ENCODE measurements at places on chromosomes 5 and 9.
A peak's percentile ranks its signal among the peaks of the same experiment; 100 is the strongest.

DNA sequence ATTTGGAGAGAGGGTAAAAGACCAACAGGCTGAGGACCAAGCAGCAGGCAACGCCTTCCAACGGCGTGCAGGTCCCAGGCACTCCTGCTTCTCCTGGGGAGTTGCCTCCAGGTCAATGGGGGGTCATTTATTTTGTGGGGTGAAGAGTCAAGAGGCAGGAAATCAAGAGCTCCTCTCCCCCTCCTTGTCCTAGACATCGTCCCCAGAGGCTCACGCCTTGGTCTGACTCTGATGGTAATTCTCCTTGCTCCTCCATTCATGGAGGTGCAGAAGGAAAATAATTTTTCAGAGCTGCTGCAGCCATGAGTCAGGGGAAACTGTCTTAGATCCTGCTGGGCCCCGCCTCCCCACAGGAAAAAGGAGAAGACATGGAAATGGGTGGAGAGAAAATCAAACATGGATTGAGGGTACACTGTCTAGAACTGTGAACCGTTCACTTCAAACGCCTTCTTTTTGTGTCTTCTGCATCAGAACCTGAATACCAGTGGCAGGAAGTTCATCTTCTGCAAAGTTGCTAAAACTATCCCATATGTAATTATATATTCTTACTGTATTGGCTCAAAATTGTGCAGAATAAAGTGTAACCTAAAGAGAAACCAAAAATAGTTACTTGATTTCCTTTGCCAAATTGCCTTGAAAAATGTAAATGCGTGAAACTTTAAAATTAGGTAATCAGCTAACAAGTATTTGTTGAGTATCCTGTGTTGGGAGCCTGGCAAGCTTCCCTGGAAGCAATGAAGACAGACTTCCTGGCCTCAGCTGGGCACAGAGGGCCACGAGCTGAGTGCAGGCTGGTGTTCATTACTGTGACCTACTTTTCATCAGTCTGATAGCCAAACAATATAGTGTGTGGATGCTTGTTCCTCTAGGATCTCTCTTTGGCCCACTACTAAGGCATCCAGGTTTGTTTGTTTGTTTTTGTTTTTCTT is 142.0 kb downstream of the CMYA5 start:
- DNase-seq: no peak

DNA sequence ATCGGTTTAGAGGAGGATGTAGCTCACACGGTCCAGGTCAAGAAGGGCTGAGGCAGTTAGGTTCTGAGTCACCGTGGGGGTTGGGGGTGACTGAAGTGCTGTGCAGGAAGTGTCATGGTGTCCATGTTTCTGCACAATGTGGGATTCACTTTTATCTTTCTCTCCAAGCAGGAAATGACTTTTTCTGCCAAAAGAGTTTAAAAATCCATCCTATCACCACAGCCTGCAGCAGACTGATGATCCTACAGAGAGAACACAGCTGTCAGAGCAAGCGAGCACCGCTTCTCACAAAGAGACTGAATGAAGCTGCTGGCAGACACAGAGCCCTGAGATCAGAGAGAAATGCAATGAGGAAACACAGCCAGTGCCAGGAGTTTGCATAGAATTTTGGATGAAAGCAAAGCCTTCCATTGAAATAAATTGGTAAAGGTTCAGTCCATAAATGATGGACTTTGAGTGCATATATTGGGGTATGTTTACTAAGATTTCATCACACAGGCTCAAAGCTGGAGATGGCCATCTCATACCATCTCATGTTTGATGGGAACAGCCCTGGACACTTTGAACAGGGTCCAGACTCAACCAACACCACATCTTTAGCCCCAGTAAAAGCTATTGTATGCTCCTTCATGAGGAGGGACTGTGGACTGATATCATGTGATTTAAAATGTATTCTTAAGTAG is 213.9 kb upstream of the FBXL7 start:
- DNase-seq: peak; percentile 55

DNA sequence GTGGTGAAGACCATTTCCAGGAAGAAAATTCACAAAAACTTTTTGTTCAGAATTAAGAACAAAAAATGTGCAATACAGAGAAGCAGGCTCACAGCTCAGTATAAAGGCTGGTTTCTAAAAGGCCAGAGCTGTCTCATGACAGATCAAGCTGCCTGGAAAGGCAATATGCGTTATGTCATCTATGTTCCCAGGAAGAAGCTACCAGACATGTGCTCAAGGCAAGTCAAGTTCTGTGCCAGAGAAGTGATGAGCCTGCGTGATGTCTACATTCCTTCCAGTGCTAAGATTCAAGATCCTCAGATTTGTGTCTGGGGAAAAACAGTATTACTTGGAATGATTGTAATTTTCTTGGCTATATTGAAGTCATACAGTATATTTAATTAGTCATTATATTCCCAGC is 104.3 kb downstream of the PDE4D start:
- peak; percentile 91 for DNase-seq

DNA sequence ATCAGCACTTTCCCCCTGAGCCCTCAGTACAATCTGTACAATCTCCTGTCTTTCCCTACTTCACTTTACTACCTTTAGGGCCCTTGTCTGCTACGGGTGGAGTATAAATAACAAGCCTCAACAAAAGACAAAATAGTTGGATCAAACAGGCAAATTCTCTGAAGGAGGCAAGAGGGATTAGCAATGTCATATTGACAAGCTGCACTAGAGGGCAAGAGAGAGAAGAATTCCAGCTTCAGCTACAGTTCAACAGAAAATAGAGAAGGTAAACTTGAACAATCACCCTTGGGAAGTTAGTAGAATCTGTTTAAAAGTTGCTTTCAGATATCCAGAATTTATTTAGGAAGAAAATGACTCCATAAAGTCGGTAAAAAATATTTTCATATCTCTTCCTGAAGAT is 68.4 kb upstream of the IZUMO3 start:
- no peak for DNase-seq

- no peak for DNase-seq
Observed at GRCh38 chr5:167819406-167819805, 472.0 kb upstream of the WWC1 start.

GRCh38 chr9:90642570-90643539 is at the start of gene DIRAS2:
TSS of gene DIRAS2 (minus strand) at chr9:90642824. CDS start at chr9:90613827, 28,997 bp downstream.
- peak; percentile 50 for DNase-seq

GRCh38 chr5:107501965-107502675 is 168.6 kb downstream of the EFNA5 start:
- DNase-seq: peak; percentile 76

- DNase-seq: peak; percentile 77
Observed at GRCh38 chr5:107671742-107672210, 1.0 kb upstream of the EFNA5 start.

DNA sequence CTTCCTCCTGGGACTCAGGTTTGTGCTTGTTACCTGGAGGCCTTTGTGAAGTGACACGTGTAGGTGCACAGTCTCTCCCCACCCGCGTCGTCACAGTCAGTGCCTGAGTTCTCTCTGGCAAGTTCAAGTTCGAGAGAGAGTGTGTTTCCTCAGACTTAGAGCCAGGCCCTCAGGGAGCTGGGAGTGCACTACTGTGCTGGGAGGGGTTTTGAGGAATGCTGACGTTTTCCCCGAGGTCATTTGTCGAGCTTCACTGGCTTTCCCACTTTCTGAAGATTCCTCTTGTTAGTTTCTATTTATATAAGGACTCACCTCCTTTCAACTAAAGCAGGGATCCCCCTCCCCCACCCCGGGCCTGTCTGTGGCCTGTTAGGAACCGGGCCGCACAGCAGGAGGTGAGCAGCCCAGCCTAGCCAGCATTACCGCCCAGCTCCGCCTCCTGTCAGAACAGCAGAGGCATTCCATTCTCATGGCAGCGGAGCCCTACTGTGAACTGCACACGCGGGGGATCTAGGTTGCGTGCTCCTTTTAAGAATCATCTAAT is 209.2 kb downstream of the DIRAS2 start:
- DNase-seq: peak; percentile 51

DNA sequence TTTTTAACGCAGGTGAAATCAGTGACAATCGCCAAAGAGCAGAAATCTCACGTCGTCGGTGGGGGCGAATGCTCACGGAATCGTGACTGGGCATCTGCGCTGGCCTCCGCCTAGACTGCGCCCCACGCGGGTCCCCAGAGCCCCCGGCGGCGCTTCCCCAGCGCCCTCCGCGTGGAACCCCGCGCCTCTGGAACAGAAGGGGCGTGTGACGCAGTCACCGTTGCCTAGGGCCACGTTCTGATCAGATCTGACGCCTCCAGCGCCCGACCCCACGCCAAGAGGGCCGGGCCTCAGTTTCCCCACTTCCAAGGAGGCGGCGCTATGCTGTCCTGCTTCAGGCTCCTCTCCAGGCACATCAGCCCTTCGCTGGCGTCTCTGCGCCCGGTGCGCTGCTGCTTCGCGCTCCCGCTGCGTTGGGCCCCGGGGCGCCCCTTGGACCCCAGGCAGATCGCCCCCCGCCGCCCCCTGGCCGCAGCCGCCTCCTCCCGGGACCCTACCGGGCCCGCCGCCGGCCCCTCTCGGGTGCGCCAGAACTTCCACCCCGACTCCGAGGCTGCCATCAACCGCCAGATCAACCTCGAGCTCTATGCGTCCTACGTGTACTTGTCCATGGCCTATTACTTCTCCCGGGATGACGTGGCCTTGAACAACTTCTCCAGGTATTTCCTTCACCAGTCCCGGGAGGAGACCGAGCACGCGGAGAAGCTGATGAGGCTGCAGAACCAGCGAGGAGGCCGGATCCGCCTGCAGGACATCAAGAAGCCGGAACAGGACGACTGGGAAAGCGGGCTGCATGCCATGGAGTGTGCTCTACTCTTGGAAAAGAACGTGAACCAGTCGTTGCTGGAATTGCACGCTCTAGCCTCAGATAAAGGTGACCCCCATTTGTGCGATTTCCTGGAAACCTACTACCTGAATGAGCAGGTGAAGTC is at the start of gene FTMT:
FTMT (plus strand) TSS at position 240 of the 932 bp plus-strand sequence; CDS start at position 322, 82 bp downstream.
- DNase-seq: no peak

DNA sequence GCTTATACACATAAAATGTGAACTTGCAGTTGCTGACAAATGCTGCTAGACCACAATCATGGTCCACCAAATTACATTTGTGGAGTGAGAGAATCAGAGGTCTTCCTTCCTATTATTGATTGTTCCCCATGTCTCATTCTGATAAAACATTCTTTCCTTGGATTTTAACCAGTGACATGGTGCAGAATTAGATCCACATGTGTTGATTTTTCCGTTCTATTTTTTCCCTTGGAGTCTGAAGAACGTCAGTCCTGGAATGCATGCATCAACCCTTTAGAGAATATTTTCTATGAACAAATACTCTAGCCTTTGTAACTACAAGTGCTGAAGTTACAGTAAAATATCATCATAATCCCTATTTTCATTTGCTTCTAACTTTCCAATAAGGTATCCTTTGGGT is 170.7 kb upstream of the SPRY4 start:
- DNase-seq: no peak

- DNase-seq: no peak
Observed at GRCh38 chr5:69091771-69092170, 2.0 kb upstream of the SLC30A5 start.

DNA sequence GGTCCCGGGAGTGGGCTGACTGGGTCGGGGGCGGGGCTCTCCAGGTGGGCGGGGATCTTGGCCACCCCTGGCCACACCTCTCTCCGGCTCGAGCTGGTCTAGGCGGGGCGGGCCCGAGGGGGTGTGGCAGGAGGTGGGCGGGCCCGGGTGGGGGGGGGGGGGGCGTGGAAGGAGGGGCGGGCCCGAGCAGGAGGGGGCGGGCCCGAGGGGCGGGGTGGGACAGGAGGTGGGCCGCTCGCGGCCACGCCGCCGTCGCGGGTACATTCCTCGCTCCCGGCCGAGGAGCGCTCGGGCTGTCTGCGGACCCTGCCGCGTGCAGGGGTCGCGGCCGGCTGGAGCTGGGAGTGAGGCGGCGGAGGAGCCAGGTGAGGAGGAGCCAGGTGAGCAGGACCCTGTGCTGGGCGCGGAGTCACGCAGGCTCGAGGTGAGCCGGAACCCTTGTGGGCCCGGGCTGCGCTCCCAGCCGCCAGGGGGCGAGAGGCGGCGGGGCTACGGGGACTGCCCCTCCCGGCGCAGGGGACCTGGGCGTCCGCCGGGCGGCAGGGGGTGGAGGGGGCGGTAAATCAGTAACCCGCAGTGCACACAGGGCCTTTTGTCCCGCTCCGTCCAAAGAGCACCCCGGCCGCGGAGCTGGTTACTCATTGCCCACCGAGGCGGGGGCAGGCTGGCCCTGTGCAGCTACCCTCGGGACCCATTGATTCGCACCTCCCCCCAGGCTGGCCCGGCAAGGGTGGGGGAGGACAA is at the start of gene FGFR4:
FGFR4 (plus strand) TSS at position 262 of the 744 bp plus-strand sequence. CDS start 2,688 bp downstream, outside the sequence.
- peak; percentile 52 for DNase-seq

DNA sequence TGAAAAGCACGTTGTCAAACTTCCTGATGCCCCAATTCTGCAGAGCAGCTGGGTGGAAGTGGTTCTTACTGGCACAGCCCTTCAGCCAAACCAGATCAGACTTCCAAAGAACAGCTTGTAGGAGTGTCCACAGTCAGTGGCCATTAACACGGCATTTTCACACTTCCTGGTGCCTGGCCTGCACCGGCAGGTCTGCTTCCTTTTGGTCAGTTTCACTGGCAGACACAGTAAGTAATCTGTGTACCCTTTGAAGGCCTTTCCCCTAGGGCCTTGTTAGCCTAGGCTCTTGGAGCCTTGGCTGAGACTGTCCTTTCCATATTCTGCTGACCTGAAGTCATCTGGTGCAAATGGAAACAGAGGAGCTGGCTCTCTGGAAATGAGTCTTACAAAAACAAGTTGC is 297.5 kb upstream of the TNC start:
- DNase-seq: no peak

DNA sequence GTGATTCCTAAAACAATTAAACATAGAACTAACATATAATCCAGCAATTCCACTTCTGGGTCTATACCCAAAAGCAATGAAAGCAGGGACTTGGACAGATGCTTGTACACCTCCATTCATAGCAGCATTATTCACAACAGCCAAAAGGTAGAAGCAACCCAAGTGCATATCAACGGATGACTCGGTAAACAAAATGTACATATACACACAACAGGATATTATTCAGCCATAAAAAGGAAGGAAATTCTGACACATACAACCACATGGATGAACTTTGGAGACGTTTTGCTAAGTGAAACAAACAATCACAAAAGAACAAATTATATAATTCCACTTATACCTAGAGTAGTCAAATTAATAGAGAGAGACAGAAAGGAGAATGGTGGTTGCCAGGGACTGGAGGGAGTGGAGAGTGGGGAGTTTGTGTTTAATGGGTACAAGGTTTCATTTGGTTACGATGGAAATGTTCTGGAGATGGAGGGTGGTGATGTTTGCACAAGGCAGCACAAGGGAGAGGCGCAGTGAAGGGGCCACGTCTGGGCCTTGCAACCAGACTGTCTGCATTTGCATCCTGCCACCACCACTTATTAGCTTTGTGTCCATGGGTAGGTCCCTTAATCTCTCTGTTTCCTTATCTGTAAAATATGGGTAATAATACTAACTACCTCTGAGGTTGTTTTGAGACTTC is 36.3 kb upstream of the RLN1 start:
- peak; percentile 10 for DNase-seq

- DNase-seq: no peak
Observed at GRCh38 chr9:112140936-112141335, 34.2 kb downstream of the SUSD1 start.

DNA sequence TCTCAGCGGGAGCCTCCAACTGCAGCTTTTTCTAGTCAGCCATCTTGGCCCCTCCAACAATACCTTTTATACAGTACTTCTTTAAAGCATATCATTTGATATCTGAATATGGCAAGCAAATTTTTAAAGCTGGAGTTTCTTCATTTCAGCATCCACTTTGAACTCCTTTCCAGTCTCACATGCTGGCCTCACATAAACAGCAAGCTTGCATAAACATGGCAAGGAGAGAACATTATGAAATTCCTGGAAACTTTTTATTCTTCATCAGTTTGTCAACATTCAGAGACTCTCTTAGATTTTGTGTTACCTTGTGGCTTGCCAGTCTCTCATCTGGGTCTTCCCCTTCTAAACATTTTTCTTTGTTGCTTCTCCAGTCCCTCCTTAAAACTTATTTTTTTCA is 745.3 kb downstream of the NR2F1-AS1 start:
- DNase-seq: peak; percentile 51

- DNase-seq: peak; percentile 16
Observed at GRCh38 chr9:99296291-99296951, 74.3 kb downstream of the SEC61B start.

Measured in iris pigment epithelial cell (primary cell).